Natural killer cell treated with Interleukin-12 subunit alpha and Interleukin-12 subunit beta and Interleukin-15 and Interleukin-18, amount 100 ng/mL, for 72 hours (primary cell): ENCODE measurements at places on chromosomes 4 and X. TPM values are rescaled to one million over a fixed set of nuclear protein-coding genes. Genes with fewer than 3 reads are reported as not detected.

- H3K36me3 ChIP-seq, result no peaks in the 10 kb centered on the region
- H3K4me3 ChIP-seq, result no peak overlapping the region
- H3K27ac ChIP-seq, result no peak overlapping the region
- no peaks in the 10 kb centered on the region for H3K27me3 ChIP-seq
- no peak for DNase-seq
- no peaks in the 10 kb centered on the region for H3K4me1 ChIP-seq
Observed at GRCh38 chr4:13881892-13882291, 254.4 kb upstream of the BOD1L1 start.

- DNase-seq, result no peak
- H3K36me3 ChIP-seq, result no peaks in the 10 kb centered on the region
Observed at GRCh38 chr4:13365195-13365594, 118.9 kb downstream of the RAB28 start.

Gene SPANXN4
- not detected for total RNA-seq

DNA sequence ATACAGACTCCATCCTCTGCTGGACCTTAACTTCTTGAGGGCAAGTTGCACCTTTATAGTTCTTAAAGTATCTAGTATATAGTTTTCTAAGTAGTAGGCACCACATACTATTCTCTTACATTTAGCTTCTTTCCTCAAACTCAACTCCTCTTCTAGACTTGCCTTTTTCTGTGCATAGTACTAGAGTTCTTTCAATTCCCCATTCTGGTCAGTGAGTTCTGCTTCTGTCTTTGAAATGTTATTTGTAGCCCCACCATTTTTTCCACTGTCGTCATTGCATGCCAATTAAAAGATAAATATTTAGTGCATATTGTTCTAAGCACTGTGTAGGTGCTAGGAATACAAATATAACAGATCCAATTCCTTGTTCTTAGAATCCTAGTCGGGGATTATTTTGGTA lies 31.6 kb downstream of the CDKL5 start:
- H3K4me1 ChIP-seq, result no peaks in the 10 kb centered on the region
- no peak for DNase-seq
- H3K27me3 ChIP-seq, result no peaks in the 10 kb centered on the region
- no peak overlapping the region for H3K4me3 ChIP-seq
- H3K27ac ChIP-seq, result no peak overlapping the region
- no peaks in the 10 kb centered on the region for H3K36me3 ChIP-seq

Gene MTNR1A
- total RNA-seq, result not detected

DNA sequence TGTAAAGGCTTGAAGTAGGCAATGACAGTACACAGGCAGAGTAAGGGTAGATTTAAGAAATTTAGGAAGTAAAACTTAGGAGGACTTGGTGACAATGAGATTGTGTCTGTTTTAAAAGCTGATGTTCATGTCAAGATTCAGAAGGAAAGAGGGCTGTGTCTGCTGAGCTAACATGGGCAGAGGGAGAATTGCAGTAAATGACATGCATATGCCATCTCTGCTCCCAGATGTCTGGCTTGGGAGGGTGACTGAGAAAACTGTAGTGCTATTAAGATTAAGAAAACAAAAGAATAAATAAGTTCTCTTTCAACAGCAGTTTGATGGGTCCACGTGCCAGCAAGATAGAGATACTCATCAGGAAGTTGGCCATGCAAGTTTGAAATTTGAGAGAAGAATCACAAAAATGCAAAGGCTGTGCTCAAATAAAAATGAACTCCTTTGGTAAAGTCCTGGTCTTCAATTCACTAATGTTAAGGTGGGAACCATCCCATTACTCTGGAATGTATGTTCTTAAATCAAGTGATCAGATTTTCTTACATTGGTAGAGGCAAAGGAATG lies 7.2 kb downstream of the NFXL1 start:
- peaks cover 3% of the 10 kb centered on the region for H3K4me1 ChIP-seq
- no peak overlapping the region for H3K4me3 ChIP-seq
- H3K27ac ChIP-seq, result no peak overlapping the region
- peaks cover 15% of the 10 kb centered on the region for H3K36me3 ChIP-seq
- no peaks in the 10 kb centered on the region for H3K27me3 ChIP-seq
- no peak for DNase-seq

- no peak overlapping the region for H3K4me3 ChIP-seq
- no peaks in the 10 kb centered on the region for H3K4me1 ChIP-seq
- H3K27me3 ChIP-seq, result no peaks in the 10 kb centered on the region
- H3K36me3 ChIP-seq, result no peaks in the 10 kb centered on the region
- H3K27ac ChIP-seq, result no peak overlapping the region
Observed at GRCh38 chrX:111521169-111521568, 9.7 kb downstream of the SERTM2 start.

GRCh38 chrX:5726224-5726623 lies 502.4 kb downstream of the NLGN4X start:
- H3K4me3 ChIP-seq, result no peak overlapping the region
- no peaks in the 10 kb centered on the region for H3K27me3 ChIP-seq
- H3K4me1 ChIP-seq, result no peaks in the 10 kb centered on the region
- DNase-seq, result no peak

Gene FAM9B
- total RNA-seq, result not detected

GRCh38 chrX:3320471-3321046 lies 25.9 kb downstream of the MXRA5 start:
- no peak for DNase-seq
- no peaks in the 10 kb centered on the region for H3K36me3 ChIP-seq
- H3K4me1 ChIP-seq, result no peaks in the 10 kb centered on the region
- H3K27ac ChIP-seq, result no peak overlapping the region
- H3K4me3 ChIP-seq, result no peak overlapping the region

- H3K4me1 ChIP-seq, result peaks cover 17% of the 10 kb centered on the region
- DNase-seq, result no peak
- H3K27me3 ChIP-seq, result no peaks in the 10 kb centered on the region
- H3K36me3 ChIP-seq, result peaks cover 7% of the 10 kb centered on the region
- peak overlapping the region; percentile 32 for H3K4me3 ChIP-seq
Observed at GRCh38 chr4:2714061-2714770, 41.9 kb downstream of the TNIP2 start.
